Sciatic nerve (tissue), 2 donors: ENCODE measurements at places on chromosomes 12 and 14. TPM values are rescaled to one million over a fixed set of nuclear protein-coding genes. Genes with fewer than 3 reads are reported as not detected.

DNA sequence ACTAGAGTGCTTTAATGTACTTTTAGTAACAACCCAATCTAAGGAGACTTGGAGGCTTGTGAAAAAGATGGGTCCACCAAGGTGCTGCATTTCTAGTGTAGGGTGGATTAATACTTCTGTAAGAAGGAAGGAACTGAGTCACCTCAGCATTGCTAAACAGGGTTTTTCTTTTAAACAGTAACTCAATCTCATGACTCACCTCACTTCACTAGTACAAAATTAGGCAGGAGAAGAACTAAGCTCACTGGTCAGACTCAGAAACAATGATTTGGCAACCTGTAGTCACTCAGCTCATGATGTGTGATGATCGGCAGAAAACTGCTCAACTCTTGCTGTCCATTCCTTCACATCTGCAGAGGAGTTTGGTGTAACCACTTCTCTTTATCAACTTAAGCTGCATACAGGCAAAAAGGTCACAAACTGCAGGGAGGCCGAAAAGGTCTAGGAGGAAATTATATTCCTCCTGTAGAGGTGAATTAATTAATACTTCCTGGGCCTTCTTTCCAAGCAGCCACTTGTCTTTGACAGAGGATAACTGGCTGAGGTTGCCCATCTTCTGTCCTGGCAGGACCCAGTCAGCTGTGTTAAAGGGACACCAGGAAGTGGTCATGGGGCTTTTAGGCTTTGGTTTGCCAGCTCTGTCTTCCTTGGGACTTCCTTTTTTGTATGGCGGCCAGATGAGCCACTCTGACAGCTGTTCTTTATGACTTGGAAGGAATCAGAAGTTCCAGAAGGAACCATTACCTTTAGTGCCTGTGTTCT lies 466.9 kb downstream of the FUT8 start:
- DNase-seq, result no peak

DNA sequence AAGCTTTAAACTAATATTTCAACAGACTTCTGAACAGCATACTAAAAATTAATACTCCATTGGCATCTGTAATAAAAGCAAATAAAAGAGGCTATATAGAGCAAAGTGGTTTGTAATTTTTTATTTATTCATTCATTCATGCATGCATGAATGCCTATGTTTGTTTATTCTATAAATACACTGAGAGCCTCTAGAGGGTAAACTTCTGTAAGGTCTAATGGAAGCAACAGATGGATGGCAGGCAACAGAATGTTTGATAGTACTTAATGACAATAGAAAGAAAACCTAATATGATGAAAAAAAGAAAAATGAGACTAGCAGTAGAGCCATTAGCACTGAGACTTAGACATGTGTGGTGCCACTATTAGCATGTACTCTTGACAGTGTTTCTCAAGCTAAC lies 253.1 kb downstream of the CCDC91 start:
- DNase-seq, result no peak

DNA sequence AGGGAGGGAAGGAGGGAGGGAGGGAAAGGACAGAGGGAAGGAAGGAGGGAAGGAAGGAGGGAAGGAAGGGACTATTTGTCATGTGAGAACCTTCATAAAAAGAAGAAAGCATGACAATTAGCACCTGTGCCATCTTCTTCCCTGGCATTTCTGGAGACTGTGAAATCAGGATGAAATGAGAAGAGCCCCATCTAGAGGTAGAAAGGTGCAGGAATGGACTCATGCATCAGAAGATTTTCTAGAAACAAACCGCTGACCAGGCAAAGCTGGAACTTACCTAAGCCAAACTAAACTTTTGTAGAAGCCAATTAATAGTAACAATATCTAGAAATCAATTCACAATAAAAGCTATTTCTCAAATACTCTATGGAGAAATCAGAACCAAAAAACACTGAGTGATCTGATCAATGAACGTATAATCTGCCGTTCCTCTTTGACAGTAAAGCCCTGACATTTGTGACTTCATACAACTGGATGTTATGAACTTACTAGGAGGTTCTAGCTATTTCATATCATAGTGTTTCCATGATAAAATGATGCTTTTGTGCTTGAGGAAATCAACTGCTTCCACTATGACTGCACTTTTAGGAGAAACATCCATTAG lies 24.4 kb upstream of the CRACR2A start:
- no peak for DNase-seq

DNA sequence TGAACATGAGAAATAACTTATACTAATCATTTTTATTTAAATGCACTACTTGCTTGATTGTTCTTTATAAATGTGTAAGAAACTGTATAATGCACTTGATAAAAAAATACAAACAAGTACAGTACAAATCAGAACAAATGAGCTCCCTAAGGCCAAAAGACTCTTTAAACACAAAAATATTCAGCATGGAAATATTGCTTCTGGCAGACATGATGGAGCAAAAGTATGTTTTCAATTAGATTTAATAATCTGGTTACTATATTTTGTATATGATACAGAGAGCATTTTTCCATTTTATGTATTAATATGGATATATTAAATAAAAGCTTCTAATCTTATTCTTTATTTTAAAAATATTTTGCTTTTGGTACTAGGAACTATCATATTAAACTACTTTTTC lies 800.2 kb upstream of the LRFN5 start:
- DNase-seq, result no peak

LRR1 gene
- total RNA-seq, result 8.3 TPM

GRCh38 chr14:104439625-104440024 lies 139.9 kb upstream of the C14orf180 start:
- DNase-seq, result no peak
